ENCODE measurements at places on chromosomes 7 and 10.

GRCh38 chr10:1502451-1502850 lies 234.9 kb downstream of the ADARB2 start:
- H3K36me3 ChIP-seq, result no peaks in the 10 kb centered on the region
- H3K4me1 ChIP-seq, result no peaks in the 10 kb centered on the region
- no peak for DNase-seq
- no peaks in the 10 kb centered on the region for H3K27me3 ChIP-seq
- H3K27ac ChIP-seq, result no peak overlapping the region
- no peak overlapping the region for H3K4me3 ChIP-seq

DNA sequence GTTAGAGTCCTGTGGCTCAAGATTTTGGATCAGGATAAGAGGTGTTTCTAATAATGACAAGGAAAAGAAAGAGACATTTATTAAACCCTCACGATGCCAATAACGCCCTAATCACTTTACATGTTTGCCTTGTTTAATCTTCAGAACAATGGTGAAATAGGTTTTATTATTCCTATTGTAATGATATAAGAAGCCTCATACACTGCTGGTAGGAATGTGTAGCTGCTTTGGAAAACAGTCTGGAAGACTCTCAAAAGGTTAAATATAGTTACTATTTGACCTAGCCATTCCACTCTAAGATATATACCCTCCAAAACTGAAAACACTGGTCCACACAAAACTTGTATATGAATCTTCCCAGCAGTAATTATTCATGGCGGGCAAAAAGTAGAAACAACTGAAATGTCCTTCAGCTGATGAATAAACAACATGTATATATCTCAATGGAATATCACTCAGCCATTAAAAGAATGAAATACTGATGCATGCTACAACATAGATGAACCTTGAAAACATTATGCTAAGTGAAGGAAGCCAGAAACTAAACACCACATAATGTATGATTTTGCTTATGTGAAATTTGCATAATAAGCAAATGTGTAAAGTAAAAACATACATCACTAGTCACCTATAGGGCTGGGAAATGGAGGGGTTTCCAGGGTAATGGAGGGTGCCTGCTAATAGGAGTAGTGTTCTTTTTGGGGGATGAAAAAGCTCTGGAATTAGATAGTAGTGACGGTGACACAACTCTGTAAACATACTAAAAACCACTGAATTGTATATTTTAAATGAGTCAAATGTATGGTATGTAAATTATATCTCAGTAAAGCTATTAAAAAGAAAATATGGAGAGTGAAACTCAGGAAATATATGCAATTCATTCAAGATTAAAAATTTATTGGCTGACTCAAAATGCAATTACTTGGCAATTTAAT lies 76.9 kb upstream of the ANK3 start:
- no peak for DNase-seq
- H3K27ac ChIP-seq, result no peak overlapping the region
- H3K36me3 ChIP-seq, result no peaks in the 10 kb centered on the region
- no peaks in the 10 kb centered on the region for H3K4me1 ChIP-seq

- H3K36me3 ChIP-seq, result no peaks in the 10 kb centered on the region
- DNase-seq, result no peak
- H3K4me1 ChIP-seq, result peaks cover 4% of the 10 kb centered on the region
- no peaks in the 10 kb centered on the region for H3K27me3 ChIP-seq
- no peak overlapping the region for H3K27ac ChIP-seq
- H3K4me3 ChIP-seq, result no peak overlapping the region
Observed at GRCh38 chr10:60363187-60363586, 26.5 kb downstream of the ANK3 start.

DNA sequence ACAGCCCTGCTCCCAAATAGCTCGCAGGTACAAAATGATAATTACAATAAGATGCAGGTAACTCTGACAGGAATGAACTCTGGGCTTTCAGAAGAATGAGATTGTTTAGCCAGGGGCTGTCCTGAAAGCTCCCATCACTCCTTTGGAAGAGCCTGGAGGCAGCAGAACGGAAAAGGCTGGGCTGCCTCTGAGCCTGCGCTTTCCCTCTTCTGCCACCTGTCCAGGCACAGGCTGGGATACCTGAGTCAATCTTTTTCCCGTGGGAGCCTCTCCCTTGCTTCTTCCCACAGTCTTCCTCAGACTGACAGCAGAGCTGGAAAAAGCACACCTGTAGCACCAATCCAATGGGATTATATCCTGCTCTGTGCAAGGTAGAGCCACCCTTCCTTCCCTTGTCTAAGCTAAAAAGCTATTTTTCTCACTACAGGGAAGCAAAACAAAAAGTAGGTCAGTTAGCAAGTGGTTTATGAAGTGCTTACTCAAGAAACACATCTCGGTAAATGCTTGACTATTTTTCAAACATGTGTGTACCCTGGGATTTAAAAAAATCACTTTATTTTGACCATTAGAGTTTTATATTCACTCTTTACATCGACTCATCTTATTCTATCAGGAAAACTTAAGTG lies 12.3 kb upstream of the CUL1 start:
- H3K27me3 ChIP-seq, result peaks cover 5% of the 10 kb centered on the region
- H3K4me3 ChIP-seq, result no peak overlapping the region
- no peak for DNase-seq
- no peak overlapping the region for H3K27ac ChIP-seq
- no peaks in the 10 kb centered on the region for H3K36me3 ChIP-seq

GRCh38 chr7:132551439-132551838 lies 24.8 kb downstream of the PLXNA4 start:
- no peak for DNase-seq
- no peak overlapping the region for H3K27ac ChIP-seq
- H3K27me3 ChIP-seq, result no peaks in the 10 kb centered on the region
- H3K36me3 ChIP-seq, result no peaks in the 10 kb centered on the region
- no peaks in the 10 kb centered on the region for H3K4me1 ChIP-seq

DNA sequence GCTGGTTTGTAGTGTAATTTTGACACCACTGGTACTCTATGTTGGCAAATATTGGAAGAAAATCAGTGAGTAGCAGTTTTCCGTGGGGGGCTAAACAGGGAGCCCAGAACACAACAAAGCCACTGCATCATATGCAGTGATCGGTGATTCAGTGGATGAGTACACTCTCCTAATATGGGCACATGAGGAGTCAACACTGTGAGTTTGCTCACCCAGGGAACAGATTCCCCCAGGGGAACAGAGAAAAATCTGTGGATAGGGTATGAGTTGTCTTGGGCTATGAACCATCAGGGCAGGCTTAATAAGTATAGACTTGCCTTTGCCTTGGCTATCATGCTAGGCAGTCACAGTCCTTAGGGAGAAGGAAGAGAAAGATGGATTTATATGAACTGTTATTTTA lies 227.7 kb upstream of the SEMA3E start:
- H3K27ac ChIP-seq, result no peak overlapping the region
- no peaks in the 10 kb centered on the region for H3K36me3 ChIP-seq

GRCh38 chr10:71868192-71868697 lies 17.2 kb upstream of the PSAP start:
- no peaks in the 10 kb centered on the region for H3K27me3 ChIP-seq
- no peak overlapping the region for H3K27ac ChIP-seq
- peaks cover 39% of the 10 kb centered on the region for H3K4me1 ChIP-seq
- no peak for DNase-seq
- no peaks in the 10 kb centered on the region for H3K36me3 ChIP-seq
- H3K4me3 ChIP-seq, result no peak overlapping the region

DNA sequence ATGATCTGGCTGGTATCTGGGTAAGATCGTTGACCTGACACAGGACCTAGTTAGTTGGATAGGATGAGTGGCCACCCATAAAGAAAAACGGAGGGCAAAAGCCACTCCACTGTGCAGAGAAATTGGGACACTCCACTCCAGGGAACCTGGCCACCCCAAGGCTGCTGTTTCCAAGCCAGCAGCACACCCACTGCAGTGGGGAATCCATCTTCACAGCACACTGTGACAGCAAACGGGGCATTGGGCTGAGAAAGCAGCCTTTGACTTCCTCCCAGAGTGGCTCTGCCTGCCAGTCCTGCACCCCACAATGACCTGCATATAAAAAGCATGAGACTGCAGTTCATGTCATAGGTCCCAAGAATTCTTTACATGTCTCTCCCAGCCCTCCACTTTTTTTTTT lies 52.9 kb downstream of the MTPN start:
- no peaks in the 10 kb centered on the region for H3K27me3 ChIP-seq
- no peak overlapping the region for H3K4me3 ChIP-seq
- H3K4me1 ChIP-seq, result no peaks in the 10 kb centered on the region

DNA sequence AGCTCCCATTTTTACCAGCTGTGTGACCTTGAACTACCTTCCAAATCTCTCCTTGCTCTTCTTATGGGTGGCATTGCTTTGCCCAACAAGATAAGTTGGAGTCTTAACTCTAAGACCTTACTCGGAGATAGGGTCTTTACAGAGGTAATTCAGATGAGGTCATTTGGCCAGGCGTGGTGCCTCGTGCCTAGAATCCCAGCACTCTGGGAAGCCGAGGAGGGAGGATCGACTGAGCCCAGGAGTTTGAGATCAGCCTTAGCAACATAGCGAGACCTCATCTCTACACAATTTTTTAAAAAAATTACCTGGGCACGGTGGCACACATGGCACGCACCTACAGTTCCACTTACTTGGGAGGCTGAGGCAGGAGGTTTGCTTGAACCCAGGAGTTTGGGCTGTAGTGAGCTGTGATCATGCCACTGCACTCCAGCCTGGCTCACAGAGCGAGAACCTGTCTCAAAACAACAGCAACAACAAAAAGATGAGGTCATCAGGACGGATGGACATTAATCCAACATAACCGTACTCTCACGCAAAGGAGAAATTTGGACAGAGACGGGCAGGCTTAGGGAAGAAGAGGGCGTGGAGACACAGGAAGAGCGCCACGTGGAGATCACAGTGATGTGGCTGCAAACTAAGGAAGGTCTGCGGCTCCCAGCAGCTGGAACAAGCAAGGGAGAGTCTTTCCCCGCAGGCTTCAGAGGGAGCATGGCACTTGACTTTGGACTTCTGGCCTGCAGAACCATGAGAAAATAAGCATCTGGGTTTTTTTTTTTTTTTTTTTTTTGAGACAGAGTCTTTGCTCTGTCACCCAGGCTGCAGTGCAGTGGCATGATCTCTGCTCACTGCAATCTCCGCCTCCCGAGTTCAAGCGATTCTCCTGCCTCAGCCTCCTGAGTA lies 122.3 kb upstream of the CARD11 start:
- no peak for DNase-seq
- H3K36me3 ChIP-seq, result no peaks in the 10 kb centered on the region
- H3K27ac ChIP-seq, result no peak overlapping the region
- H3K4me3 ChIP-seq, result no peak overlapping the region
- H3K27me3 ChIP-seq, result peaks cover 56% of the 10 kb centered on the region

- DNase-seq, result no peak
- no peaks in the 10 kb centered on the region for H3K27me3 ChIP-seq
- H3K4me3 ChIP-seq, result no peak overlapping the region
Observed at GRCh38 chr10:113657544-113657943, 6.3 kb downstream of the NRAP start.

DNA sequence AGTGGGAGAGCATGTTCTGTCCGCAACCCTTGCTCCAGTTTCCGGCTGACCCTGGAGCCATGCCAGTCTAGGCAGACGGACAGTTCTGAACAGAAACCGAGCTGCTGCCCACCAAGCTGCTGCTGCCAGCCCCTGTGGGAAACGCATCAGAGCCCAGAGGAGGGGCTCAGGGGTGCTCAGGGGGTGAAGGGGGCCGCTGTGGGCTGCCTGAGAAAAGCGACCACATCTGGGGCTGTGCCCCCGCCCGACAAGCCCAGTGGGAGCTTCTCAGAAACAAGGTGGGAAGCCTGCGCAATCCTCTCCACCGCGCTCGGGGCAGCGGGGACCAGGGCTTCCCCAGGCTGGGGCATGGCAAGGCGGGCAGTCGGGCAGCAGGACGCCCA lies 38.8 kb upstream of the CFAP46 start:
- no peaks in the 10 kb centered on the region for H3K4me1 ChIP-seq
- no peak overlapping the region for H3K4me3 ChIP-seq
- no peaks in the 10 kb centered on the region for H3K27me3 ChIP-seq
- DNase-seq, result no peak

DNA sequence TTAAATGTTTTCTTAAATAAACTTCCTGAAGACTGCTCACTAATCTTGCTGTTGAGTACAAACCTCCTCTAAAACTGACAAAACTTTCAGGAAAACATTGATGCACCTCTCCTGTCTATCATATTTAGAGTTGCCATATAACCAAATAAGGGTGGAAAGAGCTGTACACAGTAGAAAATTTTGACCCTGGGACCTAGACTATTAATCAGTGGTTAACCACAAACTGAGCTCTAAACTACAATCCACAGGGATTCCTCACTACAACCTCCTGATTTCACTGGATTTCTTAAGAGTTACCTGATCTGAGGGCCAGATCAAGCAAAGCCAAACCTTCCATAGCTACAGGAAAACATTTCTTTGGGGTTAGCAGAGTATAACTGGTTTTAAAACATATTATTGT lies 39.9 kb upstream of the WNT16 start:
- no peaks in the 10 kb centered on the region for H3K4me1 ChIP-seq
- H3K36me3 ChIP-seq, result no peaks in the 10 kb centered on the region
- H3K27me3 ChIP-seq, result no peaks in the 10 kb centered on the region
- H3K27ac ChIP-seq, result no peak overlapping the region
- no peak overlapping the region for H3K4me3 ChIP-seq

GRCh38 chr7:39898867-39899266 lies 51.2 kb upstream of the CDK13 start:
- H3K4me3 ChIP-seq, result no peak overlapping the region
- DNase-seq, result no peak
- H3K27me3 ChIP-seq, result no peaks in the 10 kb centered on the region
- peaks cover 14% of the 10 kb centered on the region for H3K4me1 ChIP-seq

DNA sequence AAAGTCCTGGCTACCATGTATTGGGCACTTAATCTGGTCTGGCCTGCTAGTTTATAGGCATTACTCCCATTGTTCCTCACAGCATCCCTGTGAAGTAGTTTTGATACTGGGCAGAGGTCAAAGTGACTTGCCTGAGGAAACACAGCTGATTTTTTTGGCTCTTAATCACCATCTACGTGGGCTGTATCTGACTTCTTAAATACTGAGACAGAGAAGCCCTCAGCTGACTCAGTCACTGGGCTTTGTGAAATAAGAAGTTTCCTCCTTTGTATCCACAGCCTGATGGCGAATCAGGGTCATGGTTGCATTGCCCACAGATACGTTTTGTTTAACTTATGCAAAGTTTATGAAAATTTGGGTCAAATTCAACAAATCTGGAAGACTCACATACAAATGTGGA lies 13.2 kb downstream of the TACR2 start:
- H3K27me3 ChIP-seq, result no peaks in the 10 kb centered on the region
- H3K4me1 ChIP-seq, result peaks cover 30% of the 10 kb centered on the region
- H3K36me3 ChIP-seq, result peaks cover 25% of the 10 kb centered on the region
- no peak overlapping the region for H3K4me3 ChIP-seq
- no peak for DNase-seq

DNA sequence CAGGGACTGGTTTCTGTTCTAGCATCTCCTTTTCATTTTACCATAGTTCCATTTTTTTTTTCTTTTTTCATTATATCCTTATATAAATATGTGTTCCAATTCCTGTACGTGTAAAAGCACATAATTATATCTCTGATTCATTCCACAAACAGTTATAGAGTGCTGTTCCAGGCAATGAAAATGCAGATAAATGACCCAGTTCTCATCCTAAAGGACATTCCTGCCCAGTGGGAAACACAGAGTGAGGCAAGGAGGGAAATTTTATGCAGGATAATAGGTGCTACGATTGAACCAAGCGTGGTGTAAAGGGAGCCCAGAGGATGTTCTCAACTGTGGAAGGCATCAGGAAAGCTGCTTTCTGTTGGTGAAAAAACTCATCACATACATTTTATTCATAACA lies 408.1 kb downstream of the GATA3 start:
- H3K4me3 ChIP-seq, result no peak overlapping the region
- H3K4me1 ChIP-seq, result no peaks in the 10 kb centered on the region
- H3K36me3 ChIP-seq, result no peaks in the 10 kb centered on the region
- H3K27me3 ChIP-seq, result no peaks in the 10 kb centered on the region
- no peak for DNase-seq

GRCh38 chr10:17662193-17663138 lies 18.5 kb downstream of the STAM start:
- H3K27ac ChIP-seq, result no peak overlapping the region
- DNase-seq, result no peak
- H3K4me3 ChIP-seq, result no peak overlapping the region
- H3K36me3 ChIP-seq, result no peaks in the 10 kb centered on the region
- no peaks in the 10 kb centered on the region for H3K27me3 ChIP-seq

Data from esophagus squamous epithelium (tissue), 5 donors.